ENCODE measurements at places on chromosomes 7 and 10. TPM values are rescaled to one million over a fixed set of nuclear protein-coding genes. Genes with fewer than 3 reads are reported as not detected.

- no peak for DNase-seq
Measured at GRCh38 chr7:35670856-35671569, 23.9 kb downstream of the HERPUD2 start.

- DNase-seq: no peak
Measured at GRCh38 chr10:59631237-59631636, 78.4 kb downstream of the SLC16A9 start.

GRCh38 chr10:36349445-36350078 is 707.5 kb upstream of the FZD8 start:
- no peak for DNase-seq

GRCh38 chr10:118058371-118058770 is 11.6 kb upstream of the RAB11FIP2 start:
- DNase-seq: no peak

DNA sequence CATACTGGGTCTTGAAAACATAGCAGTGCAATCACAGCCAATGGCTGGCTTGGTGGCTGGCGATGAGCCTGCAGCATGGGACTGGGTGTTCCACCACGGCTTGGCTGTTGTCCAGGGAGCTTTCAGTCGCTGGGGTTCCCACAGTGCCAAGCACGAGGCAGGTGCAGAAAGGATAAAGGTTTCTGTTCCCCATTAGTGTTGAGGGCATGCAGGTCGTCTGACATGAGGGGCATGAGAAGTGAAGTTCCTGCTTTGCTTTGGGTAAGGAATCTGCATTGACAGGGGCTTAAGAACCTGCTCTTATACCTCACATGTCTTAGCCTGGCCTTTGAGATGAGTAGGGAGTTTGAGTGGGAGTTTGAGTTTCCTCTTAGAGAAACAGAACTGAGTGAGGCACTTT is 9.0 kb upstream of the CFTR start:
- DNase-seq: no peak

- DNase-seq: no peak
Measured at GRCh38 chr7:73387221-73387828, 46.3 kb upstream of the FZD9 start.

DNA sequence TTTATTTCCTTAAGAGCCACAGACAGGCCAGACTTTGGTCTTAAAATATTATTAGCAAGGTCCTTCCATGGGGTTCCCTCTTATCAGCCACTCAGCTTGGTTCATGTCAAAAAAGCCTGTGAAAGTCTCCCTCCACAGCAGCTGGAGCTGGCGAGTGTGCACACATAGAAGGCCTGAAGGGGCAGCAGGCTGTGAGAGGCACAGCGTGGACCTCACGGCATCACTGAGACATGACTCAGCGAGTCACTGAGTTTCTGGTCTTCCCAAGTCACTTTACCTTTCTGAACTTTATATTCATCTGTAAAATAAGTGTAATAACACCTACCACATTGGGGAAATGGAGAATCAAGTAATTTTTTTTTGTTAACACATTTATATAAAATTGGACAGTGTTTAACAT is 8.7 kb downstream of the TAF3 start:
- DNase-seq: no peak

DNA sequence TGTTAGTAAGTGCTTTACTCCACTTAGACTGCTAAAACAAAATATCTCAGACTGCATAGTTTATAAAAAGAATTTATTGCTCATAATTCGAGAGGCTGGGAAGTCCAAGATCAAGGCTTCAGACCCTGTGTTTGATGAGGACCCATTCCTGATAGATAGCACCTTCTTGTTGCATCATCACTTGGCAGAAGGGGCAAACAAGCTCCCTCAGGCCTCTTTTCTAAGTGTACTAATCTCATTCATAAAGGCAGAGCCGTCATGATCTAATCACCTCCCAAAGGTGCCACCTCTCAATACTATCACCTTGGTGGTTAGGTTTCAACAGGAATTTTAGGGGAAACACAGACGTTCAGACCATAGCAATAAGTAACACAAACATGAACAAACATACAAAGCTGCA is 55.4 kb downstream of the CRPPA start:
- DNase-seq: no peak

DNA sequence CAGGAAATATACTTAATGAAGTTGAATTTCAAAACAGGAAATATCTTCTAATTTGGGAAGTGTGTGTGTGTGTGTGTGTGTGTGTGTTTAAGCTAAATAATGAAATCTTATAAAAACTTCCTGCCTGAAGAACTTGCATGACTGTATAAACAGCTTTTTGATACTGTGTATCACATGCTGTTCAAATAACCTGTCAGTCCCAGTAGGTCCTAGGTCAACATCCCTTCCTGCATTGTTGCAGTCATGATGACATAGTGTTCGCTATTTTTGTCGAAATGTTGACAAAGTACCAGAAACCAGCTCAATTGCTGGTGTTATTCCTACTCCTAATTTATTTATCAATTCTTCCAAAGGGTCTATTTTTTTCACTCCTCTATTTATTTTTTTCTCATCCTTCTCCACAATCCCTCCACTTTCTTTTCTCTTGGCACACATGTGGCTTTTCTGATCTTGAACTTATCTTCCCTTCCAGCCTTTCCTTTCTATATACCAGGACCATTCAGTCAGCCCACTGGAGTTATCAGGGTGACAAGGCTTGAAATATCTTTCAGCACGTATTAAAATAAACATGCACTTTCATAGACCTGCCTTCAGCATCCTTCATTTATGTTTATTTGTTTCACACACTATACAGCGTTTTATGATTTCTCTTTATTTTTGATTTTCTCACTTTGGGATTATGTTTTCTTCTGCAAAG is 115.8 kb downstream of the PLXDC2 start:
- DNase-seq: no peak

DNA sequence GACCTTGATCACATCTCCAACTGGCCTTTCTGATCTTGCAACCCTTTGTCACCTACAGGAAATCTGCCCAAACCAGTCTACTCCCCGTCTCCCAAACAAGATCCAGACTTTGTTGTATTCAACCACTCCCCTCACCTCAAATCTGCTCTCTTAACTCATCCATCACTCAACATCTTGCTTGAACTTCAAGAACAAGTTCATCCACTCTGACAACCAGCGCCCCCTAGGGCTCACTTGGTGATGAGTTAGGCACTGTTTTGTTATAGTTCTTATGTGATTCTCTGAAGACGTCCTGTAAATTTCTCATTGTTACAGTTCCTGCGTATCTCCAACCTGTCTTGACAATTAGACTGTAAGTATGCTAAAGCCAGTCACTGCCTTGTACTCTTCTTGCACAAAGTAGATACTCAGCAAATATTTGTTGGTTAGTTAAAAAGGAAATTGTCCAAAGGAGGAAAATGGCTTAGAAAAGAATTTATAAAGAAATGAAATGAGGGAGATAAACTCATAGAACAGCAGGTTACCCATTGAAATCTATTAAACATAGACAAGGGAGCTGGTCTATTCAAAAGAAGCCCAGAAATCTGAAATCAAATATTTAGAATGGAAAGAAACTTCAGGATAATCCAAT is 5.3 kb downstream of the FRMD4A start:
- no peak for DNase-seq

DNA sequence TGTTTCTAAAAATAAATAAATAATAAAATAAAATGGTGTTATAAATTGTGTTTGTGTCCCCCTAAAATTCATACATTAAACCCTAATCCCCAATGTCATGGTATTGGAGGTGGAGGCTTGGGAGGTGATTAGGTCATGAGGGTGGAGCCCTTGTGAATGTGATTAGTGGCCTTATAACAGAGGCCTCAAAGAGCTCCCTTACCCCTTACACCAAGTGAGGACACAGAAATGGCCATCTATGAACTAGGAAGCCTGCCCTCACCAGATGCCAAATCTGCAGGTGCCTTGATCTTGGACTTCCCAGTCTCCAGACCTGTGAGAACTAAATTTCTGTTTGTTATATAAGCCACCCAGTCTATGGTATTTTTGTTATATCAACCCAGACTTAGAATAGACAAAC is 738.7 kb downstream of the PARD3 start:
- no peak for DNase-seq

DNA sequence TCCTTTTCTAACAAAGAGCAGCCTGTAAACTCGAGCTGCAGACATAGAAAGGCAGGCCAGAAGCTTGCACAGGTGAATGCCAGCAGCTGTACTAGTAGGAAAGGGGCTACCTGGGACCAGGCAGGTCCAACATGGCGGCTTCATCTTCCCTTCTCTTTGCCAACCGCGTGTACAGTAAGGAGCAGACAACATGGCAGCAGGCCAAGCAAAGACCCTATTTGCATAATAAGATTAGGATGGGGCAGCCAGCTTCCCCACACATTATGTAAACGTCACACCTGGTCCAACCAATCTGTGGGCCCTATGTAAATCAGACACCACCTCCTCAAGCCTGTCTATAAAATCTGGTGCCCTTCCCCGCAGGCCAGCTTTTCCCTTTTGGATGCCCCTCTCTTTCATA is 1186.5 kb upstream of the AUTS2 start:
- DNase-seq: no peak

- peak; percentile 27 for DNase-seq
Measured at GRCh38 chr7:105838627-105839231, 37.7 kb downstream of the ATXN7L1 start.

DNA sequence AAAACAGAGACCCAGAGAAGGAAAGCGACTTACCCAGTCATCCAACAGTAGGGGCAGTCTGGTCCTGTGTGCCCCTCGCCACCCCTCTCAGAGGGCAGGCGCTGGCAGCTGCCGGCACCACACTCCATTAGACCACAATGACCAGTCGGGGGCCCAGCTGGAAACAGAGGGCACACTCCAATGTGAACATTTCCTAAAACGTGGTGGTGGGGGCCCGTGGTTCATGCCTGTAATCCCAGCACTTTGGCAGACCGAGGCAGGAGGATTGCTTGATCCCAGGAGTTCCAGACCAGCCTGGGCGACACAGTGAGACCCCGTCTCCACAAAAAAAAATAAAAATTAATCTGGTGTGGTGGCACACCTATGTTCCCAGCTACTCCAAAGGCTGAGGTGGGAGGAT is 912 bp upstream of the OAT start:
- DNase-seq: no peak

GRCh38 chr7:10022957-10023356 is 950.7 kb upstream of the PHF14 start:
- DNase-seq: no peak

GRCh38 chr7:136293272-136293671 is 316.1 kb upstream of the MTPN start:
- DNase-seq: no peak

GRCh38 chr7:92748495-92748894 is 87.9 kb downstream of the CDK6 start:
- DNase-seq: no peak

- no peak for DNase-seq
Measured at GRCh38 chr7:17211307-17211836, 87.1 kb upstream of the AHR start.

DNA sequence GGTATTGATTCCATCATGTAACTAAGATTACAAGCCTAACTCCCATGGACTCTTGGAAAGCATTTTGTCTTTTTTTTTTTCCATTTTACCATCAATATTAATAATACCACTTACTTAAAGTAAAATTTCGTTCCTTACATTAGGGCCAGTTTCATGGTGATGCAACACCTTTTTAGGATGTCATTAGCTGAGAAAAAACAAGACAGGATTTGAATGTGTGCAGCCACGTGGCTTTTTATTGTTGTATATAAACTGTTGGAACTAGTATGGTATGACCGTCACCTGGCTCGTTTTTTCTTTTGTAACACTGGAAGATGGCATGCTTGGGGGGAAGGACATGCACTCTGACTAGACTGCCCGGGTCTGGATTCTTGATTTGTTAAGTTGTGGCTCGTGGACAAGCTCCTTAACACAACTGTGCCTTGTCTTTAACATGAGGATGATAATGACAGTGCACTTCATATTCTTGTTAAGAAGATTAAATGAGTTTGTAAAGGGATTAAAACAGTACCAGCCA is 42.1 kb downstream of the ARHGAP21 start:
- no peak for DNase-seq

DNA sequence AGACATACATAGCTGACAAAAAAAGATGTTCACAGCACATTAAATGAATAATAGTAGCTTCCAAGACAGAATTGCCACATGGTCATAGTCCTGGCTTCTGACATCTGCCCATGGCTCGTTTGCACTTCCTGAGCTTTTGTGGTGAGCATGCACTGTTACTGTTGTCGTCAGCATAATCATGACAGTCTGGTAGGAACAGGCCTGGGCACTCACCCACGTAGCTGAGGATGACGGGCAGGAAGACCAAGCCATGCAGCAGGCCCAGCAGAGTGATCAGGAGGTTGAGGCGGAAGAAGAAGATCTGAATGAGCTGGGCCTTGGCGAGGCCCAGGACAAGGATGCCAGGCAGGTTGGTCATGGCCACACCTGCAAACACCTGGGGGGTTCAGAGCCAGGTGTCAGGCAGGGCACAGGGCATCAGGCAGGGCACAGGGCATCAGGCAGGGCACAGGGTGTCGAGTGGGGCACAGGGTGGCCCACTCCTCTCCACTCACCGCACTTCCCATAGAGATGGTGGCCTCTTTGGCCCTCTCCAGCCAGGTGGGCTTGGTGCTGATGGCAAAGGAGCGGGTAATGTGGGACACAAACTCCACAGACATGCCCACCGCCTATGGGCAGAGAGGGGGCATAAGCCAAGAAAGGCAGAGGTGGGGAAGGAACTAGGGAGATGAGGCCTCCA is 25.3 kb upstream of the NUDCD3 start:
- no peak for DNase-seq

GRCh38 chr7:158016180-158017097 is 571.2 kb downstream of the PTPRN2 start:
- no peak for DNase-seq

DNA sequence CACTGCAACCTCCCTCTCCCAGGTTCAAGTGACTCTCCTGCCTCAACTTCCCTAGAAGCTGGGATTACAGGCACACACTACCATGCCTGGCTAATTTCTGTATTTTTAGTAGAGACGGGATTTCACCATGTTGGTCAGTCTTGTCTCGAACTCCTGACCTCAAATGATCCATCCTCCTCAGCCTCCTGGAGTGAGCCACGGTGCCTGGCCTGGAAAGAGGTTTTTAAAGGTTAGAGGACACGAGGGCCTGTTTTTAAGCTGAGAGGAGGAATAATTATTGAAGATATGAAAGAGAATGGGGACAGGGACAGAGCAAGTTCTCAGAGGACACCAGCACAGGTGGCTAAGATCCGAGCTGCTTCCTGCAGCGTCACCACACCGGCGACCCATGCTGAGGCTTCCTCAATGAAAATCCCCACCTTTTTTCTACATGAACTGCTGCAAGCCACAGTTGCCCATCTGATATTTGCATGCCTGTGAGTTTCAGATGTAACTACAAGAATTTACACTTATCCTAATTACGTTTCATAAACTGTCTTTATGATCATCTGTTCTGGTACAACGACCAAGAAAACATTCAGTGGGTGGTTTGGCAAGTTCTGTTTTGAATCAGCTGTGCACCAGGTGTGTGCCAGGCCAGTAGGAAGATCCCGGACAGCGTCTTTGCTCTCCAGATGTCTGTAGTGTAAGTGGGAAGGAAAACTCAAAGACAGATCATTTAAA is 76.0 kb downstream of the HIP1 start:
- no peak for DNase-seq

The NPFFR1 gene
- 0.59 TPM for total RNA-seq

The POLR3A gene
- total RNA-seq: 13.1 TPM

The MMD2 gene
- not detected for total RNA-seq

The SRI gene
- 94.0 TPM for total RNA-seq

The HTR7 gene
- total RNA-seq: 0.33 TPM

The PRF1 gene
- 1.9 TPM for total RNA-seq
